ENCODE measurements at places on chromosomes 1 and 21.

DNA sequence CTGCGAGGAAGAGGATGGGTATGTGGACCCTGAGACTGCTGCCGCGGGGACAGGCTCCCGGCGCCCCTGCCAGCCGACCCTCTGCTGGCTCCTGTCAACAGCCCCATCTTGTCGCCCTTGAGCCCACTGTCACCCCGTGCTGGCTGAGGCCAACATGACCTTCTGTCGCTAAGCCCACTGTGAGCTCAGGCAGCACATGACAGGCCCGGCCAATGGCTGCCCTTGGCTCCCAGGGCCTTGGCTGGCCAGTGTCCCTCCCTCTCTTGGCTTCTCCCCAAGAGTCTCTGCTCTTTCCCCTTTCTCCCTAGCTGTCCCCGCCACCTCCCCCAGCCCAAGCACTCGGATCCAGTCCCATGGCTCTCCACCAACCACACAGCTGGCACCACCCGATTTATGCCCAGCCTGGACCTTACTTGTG, 3.5 kb downstream of the PEX10 start:
- no peak for DNase-seq

GRCh38 chr1:186443638-186444037, 17.3 kb downstream of the PDC start:
- DNase-seq: no peak

DNA sequence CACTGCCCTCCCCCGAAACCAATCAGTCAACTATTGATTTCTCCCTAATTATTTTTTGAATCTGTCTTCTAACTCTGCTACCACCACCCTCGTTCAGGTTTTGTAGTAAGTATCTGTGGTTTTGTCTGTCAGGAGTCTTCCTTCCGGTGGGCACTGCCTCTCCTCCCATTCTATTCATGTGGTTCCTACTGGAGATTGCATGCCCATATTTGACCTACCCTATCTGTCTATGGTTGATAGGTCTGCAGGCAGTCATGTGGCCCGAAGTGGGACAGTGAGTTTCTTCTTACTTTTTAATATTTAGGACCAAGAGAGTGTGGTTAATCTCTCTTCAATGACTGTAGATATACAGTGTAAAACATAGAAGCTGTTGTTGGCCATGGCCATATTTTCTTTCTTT, 17.8 kb upstream of the MAST2 start:
- DNase-seq: no peak

DNA sequence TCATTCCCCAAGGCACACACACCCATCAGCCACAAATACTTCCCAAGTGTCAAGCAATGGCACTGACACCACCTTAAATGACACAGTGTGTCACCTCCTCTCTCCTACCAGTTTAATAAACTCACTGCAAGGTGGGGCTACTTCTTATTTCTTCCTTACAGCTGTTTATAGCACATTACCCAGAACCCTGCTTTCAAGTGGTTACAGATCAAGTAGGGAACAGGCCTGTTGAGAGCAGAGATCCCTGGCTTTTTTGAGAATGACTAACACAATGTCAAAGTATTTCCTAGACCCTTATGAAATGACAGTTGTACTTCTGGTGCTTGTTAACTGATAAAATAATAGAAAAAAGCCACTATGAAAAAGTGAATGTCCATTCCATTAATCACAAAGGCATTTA, 19.8 kb downstream of the ZBTB17 start:
- no peak for DNase-seq

DNA sequence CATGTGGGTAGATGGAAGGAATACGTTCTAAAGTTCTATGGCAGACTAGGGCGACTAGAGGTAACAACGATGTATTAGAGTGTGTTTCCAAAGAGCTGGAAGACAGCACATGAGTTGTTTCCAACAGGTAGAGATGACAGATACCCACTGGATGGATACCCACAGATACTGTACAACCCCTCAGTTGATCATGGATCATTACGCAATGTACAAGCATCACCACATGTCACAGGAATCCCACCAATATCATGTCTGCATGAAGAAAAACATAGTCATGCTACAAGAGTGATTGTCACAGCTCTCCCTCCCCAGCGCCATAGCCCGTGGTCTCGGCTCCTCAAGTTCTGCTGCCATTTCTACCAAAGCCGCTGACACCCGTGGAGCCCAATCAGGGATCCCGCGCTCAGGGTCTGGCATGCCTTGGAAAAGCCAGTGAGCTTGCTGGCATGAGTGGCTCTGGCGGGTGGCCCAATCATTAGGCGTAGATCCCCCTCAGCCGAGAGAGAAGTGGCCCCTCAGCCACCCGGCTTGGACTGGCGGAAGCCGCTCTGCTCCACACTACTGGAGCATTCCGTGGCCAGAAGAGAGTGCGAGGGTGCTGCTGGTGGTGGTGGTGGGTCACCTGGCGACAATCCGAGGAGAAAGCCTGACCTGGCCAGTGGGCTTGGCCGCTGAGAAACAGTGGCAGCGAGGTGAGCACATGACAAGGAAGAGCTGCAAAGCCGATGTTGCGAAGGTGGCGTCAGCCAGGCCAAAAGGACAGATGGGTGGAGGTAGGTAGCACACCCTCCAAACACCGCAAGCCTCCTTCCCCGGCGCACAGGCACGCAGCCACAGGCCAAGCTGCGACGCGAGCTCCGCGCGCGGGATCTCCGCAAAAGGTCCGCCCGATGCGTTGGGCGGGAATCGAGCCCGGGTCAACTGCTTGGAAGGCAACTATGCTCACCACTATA, 65.7 kb upstream of the FCGR2A start:
- peak; percentile 32 for DNase-seq

DNA sequence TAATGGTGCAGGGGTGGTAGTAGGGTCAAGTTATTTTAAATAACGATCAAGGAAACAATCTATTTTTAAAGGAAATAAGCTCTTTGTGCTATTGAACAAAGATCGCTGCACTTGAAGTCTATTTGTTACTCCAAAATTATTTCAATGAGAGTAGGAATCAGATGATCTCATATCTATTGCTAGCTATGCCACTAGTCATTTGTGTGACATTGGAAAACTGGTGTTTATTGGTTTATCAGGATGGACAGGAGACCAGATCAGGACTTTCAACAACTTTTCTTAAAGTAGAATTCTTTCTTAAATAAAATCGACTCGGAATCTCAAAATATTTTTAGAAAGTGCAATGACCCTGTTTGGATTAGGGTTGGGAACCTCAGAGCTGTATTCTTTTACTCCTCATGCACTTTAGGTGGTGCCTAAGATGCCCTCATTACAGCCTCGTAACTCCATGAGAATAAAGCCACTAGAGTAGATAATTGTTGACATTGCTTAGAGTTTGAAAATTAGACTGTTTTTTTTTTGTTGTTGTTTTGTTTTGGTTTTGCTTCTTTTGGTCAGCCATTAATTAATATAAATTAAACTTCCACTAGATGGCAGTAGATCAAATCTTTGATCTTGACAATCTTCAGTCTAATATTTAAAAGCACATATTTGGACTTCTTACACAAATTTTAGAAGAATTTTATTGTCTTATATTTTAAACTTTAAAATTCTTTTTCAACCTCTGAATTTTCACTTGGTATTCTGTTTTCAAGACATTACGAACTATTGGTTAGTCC, 352.4 kb downstream of the USP25 start:
- DNase-seq: no peak

DNA sequence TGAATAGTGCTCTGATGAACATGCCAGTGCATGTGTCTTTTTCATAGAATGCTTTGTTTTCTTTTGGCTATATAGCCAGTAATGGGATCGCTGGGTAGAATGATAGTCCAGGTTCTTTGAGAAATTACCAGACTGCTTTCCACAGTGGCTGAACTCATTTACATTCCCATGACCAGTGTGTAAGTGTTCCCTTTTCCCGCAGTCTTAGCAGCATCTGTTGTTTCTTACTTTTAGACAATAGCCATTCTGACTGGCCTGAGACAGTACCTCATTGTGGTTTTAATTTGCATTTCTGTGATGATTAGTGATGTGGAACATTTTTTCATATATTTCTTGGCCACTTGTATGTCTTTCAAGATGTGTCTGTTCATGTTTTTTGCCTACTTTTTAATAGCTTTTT, 784.5 kb downstream of the USP25 start:
- DNase-seq: no peak

- no peak for DNase-seq
Observed at GRCh38 chr1:55823541-55824250, 608.5 kb upstream of the USP24 start.

DNA sequence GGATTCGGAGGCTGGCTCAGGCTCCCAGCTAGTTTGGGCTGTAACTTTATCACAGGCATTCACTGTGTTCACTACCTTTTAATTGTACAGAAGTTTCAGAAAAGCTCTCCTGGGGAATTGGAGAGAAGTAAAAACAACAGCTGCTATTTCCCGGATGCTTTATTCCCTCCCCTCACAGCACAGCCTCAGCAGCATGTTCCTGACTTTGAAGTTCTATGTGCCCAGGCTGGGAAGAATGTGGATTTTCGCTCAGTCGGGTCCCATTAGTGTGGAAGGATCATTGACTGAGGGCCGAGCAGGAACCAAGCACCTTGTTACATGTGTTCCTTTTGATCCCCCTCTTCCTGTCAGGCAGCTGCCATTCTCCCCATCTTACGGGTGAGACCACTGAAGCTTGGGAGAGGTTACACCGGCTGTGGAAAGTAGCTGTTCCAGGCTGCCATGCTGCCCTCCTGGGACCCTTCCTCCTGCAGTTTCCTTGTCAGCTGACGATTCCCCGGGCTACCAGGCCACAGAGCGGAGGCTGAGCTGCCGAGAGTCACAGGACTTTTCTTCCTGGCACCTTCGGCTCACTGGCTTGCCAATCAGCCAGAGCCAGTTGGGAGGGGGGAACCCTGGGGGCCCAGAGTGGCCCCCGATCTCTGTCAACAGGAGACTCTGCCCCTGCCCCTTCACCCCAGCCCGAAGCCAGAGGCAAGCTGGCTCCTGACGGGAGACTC, 223.1 kb upstream of the TMEM51 start:
- DNase-seq: no peak

DNA sequence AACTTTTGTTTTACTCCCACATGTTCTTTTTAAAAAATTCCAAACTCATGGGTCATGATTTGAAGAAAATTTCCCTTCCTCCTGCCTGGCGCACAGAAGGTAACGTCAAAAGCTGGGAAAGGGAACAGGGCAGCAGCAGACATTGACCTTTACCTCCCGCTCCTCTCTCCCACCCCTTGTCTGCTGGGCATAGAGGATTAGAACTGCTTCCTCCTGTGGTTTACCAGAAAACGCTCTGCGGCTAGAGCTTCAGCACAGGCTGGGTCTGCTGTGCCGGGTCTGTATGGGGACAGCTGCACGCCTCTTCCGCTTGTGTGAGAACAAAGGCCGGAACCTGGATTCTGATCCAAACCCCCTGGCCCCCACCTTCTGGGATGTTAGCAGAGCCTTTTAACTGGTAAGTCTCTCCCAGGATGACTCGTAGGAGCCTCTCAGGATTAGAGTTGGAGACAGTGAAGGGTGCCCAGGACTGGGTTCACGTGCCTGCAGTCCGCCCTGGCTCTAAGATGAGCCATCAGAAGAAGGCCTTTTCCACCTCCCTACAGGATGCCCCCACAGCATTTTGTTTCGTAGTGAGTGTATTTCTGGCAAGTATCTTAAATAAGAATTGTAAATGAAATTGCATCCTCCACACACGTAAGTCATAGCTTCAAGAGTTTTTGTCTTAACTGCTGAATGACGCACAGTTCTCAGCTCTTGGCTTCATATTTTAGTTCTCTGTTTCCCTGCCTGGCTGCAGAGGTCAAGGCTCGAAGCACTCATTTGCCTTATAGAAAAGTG, 5.2 kb downstream of the H6PD start:
- peak; percentile 65 for DNase-seq

DNA sequence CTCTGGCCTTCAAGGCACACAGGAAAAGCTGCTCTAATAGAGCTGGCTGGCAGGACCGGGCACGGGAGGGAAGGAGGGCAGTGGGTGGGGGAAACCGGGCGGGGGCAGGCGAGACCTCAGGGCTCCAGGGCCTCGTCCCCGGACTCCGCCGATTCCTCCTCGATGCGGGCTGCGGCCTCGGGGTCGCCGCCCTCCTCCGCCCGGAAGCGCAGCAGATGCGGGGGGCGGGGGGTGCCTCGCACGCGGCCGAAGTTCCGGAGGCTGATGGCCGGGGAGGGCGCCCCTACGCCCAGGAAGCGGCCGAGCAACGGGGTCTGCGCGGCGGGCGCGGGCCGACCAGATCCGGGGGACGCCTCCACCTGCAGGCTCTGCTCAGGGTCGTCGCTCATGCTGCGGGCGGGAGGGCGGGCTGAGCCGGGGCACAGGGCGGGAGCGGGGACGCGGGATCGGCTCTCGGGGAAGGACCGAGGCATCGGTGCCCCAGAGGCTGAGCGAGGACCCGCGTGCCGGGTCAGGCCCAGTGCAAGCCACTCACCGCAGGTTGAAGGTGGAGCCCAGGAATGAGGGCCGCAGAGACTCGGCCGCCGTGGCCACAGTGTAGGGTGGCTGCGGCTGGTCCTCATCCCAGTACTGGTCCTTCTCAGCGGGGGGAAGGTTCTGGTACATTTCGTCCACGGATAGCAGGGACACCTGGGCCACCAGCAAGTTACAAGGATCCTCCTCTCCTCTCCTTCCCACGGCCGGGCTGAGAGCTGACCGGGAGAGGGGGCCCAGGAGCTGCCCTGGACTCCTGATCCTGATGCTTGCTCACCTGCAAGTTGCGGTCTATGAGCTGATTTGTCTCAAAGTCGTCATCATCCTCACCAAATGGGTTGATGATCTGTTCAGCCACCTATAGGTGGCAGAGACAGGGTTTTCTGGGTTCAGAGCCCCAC, 3.6 kb downstream of the BEST4 start:
- DNase-seq: peak; percentile 60

DNA sequence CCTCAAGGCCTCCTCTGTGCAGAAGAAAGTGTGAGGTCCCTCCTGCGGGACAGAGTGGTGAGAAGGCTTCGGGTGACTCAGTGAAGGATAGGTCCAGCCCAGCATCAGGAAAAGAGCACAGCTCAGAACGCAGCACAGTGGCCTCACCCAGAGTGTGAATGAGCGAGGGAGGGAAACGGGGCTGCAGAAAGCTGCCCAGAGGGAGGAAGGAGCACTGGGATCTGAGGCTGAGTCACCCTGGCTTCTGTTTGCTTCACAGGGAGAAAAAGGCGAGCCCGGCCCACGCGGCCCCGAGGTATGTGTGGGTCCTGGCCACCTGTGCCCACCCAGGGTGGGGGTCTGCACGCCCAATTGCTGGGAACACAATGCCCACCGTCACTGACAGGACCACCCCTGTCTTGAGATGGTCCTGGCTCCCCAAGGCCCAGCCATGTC, 24.3 kb downstream of the COL6A2 start:
- DNase-seq: peak; percentile 20
